ENCODE measurements at places on chromosomes 11 and 22. TPM values are rescaled to one million over a fixed set of nuclear protein-coding genes. Genes with fewer than 3 reads are reported as not detected.

Gene SERHL2
- 3.7 TPM for total RNA-seq

Gene SERPIND1
- total RNA-seq, result not detected

- DNase-seq, result peak; percentile 29
These were observed 195.0 kb upstream of the NECTIN1 start for GRCh38 chr11:119924017-119924416.

- no peak for DNase-seq
These were observed 100.2 kb downstream of the TBC1D22A start for GRCh38 chr22:46862418-46863324.

- no peak for DNase-seq
These were observed 25.1 kb downstream of the KIAA1671 start for GRCh38 chr22:24977370-24978221.

Gene HOATZ
- not detected for total RNA-seq

DNA sequence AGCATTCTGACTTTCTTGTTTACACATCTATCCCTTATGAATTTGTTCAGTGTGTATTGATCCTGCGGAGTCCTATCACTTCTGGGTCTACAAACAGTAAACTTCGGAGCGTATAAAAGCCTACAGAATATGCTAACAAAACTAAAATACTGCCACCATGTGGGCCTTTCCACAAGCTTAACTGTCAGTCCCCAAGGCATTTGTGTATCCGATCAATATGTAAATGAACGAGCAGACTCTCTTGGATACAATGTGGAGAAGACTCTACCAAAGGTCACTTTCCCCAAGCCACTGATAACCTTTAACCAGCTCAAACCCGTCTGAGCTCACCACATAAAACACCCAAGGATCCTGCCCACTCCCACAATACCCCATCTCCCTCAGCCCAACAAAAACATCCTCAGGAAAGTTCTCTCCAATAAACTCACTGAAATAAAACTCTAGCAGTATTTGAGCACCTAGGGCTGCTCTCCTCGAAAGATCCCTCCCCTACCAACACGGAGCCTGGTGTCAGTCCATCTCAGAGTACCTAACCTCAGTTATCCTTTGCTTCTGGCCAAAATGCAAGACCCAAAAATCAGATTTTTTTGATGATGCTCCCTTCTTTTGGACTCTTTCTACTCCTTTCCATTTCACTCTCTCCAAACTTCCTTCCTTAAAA is 17.8 kb downstream of the ADA2 start:
- DNase-seq, result no peak

Gene CD44
- total RNA-seq, result 313 TPM

- DNase-seq, result no peak
These were observed 1589.4 kb upstream of the TENM4 start for GRCh38 chr11:81030186-81030585.

Gene CCDC188
- not detected for total RNA-seq

DNA sequence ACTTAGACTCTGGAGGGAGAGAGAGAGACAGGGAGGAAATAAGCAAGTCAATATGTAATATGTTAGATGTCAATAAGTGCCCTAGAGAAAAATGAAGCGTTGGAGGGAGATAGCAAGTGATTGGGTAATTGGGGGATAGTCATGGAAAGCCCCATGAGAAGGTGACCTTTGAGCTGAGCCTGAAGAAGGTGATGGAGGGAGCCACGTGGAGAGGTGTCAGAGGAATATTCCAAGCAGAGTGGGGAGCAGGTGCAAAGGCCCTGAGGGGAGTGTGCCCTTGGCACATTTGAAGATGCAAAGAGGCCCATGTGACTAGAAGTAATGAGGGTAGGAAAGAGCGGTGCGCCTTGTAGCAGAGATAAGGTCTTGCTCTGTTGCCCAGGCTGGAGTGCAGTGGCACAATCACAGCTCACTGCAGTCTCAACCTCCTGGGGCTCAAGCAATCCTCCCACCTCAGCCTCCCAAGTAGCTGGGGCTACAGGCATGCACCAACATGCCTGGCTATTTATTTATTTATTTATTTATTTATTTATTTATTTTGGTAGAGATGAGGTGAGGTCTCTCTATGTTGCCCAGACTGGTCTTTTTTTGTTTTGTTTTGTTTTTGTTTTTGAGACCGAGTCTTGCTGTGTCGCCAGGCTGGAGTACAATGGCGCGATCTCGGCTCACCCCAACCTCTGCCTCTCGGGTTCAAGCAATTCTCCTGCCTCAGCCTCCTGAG is 2.1 kb downstream of the LHFPL7 start:
- no peak for DNase-seq

- DNase-seq, result no peak
These were observed 2.1 kb upstream of the PPIL2 start for GRCh38 chr22:21663738-21664137.

Gene LRRC32
- total RNA-seq, result 161 TPM

- no peak for DNase-seq
These were observed 58.4 kb upstream of the RASSF10 start for GRCh38 chr11:12950670-12951069.

- DNase-seq, result no peak
These were observed 84.2 kb downstream of the FDX1 start for GRCh38 chr11:110513846-110514437.

DNA sequence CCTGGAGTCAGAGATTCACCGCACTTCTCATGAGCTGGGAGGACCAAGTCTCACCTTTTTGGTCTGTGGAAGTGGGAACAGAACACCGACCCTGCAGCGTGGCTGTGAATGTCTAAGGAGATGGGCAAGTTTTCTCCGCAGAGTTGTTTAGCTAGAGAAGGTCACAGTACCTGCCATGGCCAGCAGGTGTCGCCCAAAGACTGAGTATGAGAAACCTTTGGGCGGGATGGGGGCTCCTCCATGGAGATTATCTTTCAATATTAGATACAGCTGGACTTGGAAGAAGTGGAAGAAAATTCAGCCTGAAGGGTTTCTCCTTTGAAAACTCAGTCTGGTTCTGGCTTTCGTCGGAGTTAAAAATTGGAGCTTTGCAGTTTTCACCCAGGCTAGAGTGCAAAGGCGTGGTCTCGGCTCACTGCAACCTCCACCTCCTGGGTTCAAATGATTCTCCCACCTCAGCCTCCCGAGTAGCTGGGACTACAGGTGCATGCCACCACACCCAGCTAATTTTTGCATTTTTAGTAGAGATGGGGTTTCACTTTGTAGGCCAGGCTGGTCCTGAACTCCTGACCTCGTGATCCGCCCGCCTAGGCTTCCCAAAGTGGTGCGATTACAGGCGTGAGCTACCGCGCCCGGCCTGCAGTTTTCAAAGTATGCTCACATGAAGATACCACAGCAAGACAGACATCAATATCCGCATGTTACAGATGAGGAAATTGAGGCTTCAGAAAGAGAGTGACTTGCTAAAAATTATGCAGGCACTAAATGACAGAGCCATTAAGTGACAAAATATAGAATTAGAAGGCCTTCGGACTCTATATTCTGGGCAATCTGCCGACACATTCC is 10.7 kb upstream of the DSCAML1 start:
- DNase-seq, result peak; percentile 91

DNA sequence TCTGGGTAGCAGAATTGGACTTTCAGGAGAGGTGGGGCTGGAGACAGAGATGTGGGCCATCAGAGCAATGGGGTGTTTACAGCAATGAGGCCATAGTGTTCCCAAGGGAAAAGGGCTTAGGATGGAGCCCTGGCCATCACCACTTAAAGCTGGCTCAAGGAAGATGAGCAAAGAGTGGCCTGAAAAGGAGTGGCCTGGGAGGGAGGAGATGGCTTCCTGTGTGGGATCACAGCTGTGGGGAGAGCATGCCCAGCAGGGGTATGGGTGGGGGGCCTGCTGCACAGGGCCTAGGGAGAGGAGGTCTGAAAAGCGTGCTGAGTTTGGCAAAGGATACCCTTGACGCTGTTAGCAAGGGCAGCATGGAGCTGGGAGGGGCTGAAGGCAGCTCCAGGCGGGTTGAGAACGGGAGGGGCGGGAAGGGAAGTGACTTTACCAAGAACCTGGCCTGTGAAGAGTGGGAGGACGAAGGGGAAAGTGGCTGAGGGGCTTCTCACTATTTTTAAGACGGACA is 13.9 kb downstream of the LRRC32 start:
- DNase-seq, result peak; percentile 48

Gene CHRNA10
- total RNA-seq, result 2.1 TPM

GRCh38 chr11:110428956-110429730 is 605 bp upstream of the FDX1 start:
- DNase-seq, result no peak

GRCh38 chr22:36016684-36017083 is 11.9 kb downstream of the RBFOX2 start:
- no peak for DNase-seq

DNA sequence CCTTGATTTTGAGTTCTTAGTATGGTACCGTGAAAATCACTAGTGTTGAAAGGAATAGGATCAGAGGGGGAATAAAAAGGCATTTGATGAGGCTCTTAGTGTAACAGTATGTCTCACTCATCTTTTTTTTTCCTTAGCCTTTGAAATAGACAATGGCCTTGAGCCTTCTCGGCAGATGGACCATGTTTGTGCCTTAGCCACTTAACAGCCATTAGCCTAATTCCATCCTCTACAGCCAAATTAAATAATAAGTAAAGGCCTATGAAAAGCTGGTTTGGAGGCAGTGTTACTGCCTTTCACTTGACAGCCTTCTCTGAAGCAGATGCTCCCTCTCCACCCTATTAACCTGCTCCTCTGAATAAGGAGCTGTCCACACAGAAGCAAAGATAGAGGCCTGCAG is 580.7 kb downstream of the NTM start:
- DNase-seq, result no peak

- DNase-seq, result no peak
These were observed 389.7 kb downstream of the NXPE2 start for GRCh38 chr11:115067900-115068530.

- DNase-seq, result no peak
These were observed 17.9 kb downstream of the CWF19L2 start for GRCh38 chr11:107439586-107440167.

Gene SCUBE1
- 40.0 TPM for total RNA-seq

GRCh38 chr11:10490032-10490397 is 35.0 kb downstream of the AMPD3 start:
- no peak for DNase-seq

GRCh38 chr11:70139785-70140410 is 61.8 kb downstream of the ANO1 start:
- DNase-seq, result no peak

- DNase-seq, result peak; percentile 16
These were observed 47.1 kb downstream of the BCR start for GRCh38 chr22:23227380-23227779.

DNA sequence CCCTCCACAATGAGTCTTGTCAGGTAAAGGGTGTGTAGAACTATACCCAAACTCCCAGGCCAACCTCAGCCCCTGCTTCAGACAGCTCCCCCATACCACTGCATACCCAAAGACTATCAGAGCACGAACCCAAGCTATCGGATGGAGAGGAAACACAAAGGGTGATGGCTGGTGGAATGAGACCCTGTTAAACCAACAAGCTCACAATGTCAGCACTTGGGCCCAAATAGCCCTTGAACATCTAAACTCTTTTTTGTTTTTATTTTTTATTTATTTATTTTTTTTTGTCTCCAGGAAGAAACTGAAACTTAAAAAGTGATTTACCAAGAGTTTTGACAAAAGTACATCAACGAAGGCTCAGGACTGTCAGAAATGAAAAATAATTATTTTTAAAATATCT is 10.6 kb downstream of the DGCR2 start:
- DNase-seq, result no peak

DNA sequence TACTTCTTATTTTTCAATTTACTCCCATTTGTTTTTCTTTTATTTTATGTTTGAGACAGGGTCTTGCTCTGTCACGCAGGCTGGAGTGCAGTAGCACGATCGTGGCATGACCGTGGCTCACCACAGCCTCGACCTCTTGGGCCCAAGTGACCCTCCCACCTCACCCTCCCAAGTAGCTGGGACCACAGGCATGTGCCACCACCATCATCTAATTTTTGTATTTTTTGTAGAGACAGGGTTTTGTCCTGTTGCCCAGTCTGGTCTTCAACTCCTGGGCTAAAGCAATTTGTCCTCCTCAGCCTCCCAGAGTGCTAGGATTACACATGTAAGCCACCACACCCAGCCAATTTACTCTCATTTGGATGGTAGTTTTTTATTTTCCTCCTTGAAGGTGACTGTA is 679.3 kb upstream of the CCDC179 start:
- no peak for DNase-seq

DNA sequence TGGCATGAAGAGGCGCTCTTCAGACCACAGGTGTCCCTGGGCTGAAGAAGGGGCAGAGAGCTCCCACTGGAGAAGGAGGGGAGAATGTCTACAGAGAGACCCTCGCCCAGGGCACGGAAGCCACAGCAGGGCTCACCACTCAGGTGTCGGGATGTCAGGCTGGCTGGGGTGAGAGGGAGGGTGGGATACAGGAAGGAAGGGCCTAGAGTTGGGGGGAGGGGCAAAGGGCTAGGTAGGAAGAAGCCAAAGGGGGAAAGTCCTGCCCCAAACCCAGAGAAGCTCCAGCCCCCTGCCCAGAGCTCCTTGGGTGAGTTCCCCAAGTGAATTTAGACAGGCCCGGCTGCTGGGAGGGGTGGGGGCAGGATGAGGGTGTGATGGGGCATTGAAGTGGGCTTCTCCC is 232.0 kb downstream of the CEP164 start:
- DNase-seq, result peak; percentile 56
